NCI-H748 treated with DMSO at 0.1 percent for 48 hours (cell line): ENCODE measurements at places on chromosomes 7 and 10.

- no peak for DNase-seq
Measured at GRCh38 chr10:71241830-71242621, 29.7 kb downstream of the UNC5B start.

DNA sequence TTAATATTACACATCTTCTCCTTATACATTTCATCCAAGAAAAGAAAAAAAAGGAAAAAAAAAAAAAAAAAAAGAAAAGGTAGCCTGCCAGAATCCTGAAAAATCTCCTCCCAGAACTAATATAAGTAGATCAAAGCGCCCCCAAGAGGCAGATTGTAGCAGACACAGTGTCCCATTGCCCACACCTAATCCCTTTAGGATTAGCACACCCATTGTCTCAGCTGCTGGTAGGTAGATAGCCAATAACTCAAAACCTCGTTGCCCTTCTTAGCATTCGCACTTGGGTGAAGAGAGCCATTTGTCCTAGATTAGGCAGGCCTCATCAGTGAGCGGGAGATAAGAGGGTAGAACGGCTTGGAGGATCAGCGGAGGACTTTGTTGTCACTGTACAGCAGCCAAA lies 100.2 kb upstream of the SORCS1 start:
- DNase-seq, result no peak

DNA sequence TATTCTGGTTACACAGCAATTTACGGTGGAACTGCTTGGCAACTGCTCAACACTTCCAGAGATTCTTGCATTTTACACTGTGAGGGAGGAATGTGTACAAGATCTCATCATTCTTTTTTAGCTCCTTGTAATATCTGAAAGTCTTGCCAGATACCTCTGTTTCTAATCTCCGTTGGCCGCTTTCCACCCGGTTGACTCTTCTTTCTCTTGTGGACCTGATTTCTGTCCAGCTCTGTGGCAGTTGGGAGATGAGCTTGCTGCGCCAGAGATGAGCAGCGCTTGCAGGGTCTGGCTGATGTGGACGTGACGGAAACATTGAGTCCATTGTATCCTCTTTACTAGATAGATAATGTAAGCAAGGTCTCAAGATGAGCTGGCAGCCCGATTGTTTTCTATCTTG lies 27.6 kb downstream of the SPAG6 start:
- DNase-seq, result no peak

DNA sequence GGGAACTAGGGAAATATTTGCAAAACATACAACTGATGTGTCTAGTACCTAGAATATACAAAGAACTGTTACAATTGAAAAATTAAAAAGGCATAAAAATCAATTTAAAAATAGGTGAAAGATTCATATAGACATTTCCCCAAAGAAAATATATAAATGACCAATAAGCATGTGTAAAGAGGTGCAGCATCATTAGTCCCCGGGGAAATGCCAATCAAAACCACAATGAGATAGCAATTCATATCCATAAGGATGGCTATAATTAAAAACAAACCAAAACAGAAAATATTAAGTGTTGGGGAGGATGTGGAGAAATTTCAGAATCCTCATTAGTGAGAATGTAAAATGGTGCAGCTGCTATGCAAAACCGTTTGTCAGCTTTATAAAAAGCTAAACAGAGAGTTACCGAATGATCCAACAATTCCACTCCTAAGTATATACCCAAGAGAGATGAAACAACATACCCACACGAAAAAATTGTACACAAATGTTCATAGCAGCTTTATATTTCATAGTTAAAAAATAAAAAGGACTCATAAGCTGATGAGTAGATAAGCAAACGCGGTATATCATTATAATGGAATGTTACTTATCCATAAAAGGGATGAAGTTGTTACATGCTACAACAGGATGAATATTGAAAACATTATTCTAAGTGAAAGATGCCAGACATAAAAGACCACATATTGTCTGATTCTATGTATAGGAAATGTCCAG lies 210.1 kb upstream of the INHBA start:
- no peak for DNase-seq

DNA sequence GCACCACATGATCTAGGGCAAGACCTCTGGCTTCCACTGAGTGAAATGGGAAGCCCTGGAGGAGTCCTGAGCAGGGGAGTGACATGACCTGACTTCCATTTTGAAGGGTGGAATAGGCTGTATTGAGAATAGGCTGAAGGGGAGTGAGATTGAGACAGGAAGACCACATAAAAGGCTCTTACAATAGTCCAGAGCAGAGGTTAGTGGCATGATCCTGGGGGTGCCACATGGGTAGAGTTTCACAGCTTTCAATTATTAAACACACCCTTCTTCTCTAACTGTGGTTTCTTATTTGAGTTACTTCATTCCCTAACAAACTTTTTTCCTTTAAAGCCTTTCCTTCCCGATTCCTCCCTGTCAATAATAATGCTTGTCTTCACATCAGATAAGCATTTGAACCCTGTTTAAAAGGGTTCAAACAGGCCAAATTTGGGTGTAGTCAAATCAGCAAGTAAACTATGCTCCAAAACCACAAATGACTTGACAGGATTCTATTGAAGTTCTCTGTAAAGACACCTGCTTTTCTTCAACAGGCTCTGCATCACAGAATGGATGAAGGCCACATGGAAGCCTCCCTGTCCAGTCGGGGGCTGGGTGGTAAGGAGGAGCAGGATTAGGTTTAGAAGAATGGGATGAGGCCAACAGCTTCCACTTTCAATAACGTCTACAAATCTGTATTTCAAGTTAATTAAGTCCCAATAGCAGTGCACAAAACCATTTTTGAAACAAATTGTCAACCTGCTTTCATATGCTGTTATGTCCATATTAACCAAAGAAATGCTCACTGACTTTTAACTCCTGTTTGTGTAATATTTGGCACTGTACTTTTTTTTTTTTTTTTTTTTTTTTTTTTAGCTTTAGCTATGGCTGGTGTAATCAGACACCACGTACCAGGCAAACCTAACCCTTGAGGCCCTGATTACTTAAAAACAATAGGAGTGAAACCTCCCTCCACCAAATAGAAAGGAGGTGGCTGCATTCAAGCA lies 131.9 kb downstream of the NRCAM start:
- no peak for DNase-seq

- no peak for DNase-seq
Measured at GRCh38 chr10:52900593-52900992, 128.0 kb upstream of the MBL2 start.

DNA sequence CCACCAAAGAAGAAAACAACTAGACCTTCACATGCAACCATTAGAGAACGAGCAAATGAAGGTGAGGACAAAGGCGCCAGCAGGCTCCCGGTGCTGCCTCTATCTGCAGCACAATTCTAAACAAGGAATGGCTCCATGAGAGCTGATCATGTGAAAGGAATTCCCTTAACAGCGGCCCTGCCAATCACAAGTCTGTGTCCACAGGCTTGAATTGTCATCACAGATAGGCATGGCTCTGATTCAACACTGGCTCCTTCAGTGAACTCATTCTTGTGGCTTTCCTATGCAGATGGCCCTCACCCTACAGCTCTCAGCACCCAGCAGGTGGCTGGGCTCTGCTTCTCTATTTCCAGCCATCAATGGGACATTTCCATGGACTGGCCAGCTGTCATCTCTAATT lies 36.2 kb downstream of the LAMB1 start:
- DNase-seq, result no peak

DNA sequence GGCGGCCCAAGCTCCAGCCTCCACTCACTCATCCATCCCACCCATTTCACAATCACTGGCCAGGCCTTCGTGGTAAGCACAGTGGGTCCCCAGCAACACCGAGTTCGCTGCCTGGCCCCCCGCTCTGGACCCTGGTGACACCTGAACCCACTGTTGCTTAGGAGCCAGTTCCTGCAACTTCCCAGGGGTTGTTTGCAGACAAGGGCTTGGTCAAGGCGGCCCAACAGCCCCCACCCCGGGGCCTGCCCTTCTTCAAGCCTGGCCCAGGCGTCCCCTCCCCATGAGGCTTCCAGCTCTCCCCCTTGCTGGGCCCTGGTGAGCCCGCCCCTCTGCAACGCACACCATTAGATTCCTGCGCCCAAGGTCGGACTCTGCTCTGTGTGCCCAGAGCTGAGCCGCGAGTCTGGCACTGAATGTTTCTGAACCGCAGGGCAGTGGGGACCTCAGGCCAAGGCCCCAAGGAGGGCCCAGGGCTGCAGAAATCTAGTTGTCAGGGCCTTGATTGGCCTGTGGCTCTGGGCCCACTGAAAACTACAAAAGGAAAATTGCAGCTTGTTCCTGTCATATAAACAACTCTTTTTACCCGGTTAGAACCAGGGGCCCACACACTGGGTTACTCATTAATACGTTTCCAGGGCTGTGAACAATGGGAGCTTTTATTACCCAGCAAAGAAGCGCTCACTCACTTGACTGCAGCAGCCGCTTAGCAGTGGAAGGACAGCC lies 2.1 kb upstream of the COX19 start:
- no peak for DNase-seq
